Metanephros (tissue), 2 donors: ENCODE measurements at places on chromosomes 11 and 22. TPM values are rescaled to one million over a fixed set of nuclear protein-coding genes. Genes with fewer than 3 reads are reported as not detected.

The SAA4 gene
- total RNA-seq, result not detected

The ACTN3 gene
- total RNA-seq, result 37.8 TPM

The GSTT2 gene
- total RNA-seq, result not detected

The SEC14L2 gene
- 2.9 TPM for total RNA-seq

The MYOD1 gene
- total RNA-seq, result 11.8 TPM

The MMP27 gene
- total RNA-seq, result not detected
